ENCODE measurements at places on chromosomes 2 and 18.

- DNase-seq: no peak
Measured at GRCh38 chr2:222477962-222478608, 53.7 kb downstream of the SGPP2 start.

DNA sequence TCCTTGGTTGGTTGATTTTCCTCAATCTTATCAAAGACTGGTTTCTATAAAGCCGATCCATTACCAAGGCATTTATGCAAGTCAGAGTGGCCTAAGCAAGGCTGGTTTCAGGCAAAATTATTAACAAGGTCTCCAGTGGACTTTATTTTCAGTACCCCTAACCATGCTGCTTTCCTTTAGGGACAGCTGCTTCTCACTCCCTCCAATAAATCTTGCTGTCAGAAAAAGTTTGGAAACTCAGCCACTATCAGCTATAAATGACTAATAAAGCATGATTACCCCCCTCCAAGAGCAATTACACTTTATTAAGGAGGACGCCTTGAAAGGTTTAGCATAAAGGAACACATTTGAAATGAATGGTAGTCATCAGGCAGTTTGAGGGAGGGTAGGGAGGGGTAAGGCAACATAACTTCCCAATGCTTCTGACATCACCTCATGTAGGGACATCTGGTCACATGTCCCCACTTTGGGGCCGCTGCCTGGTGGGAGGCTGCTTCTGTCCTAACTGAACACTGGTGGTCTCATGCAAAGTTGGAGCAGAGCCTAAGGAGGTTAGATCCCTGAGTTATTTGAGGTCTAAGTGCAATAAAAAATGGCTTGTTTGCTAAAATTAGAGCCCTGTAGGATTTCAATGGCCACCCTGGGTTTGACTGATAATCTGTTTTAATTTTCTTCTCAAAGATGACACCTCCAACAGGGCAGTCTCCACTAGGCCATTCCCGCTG is 58.0 kb upstream of the TMEM178A start:
- DNase-seq: no peak

GRCh38 chr2:152580714-152581113 is 136.5 kb downstream of the PRPF40A start:
- DNase-seq: no peak

DNA sequence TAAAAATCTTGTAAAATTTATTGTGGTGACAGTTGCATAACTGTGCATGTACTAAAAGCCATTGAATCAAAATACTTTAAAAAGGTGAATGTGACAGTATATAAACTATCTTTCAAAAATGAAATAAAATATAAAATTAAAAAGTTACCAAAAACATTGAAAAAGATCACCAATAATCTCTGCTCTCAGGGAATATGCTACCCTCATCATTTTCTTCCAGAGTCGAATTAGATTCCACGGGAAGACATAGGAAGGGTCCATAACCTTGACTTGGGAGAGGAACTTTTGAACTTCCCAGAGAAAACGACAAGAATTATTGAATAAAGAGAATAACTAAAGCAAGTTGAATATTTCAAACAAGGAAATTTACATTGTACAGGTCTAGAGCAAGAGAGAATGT is 649.5 kb downstream of the NUP35 start:
- DNase-seq: no peak

DNA sequence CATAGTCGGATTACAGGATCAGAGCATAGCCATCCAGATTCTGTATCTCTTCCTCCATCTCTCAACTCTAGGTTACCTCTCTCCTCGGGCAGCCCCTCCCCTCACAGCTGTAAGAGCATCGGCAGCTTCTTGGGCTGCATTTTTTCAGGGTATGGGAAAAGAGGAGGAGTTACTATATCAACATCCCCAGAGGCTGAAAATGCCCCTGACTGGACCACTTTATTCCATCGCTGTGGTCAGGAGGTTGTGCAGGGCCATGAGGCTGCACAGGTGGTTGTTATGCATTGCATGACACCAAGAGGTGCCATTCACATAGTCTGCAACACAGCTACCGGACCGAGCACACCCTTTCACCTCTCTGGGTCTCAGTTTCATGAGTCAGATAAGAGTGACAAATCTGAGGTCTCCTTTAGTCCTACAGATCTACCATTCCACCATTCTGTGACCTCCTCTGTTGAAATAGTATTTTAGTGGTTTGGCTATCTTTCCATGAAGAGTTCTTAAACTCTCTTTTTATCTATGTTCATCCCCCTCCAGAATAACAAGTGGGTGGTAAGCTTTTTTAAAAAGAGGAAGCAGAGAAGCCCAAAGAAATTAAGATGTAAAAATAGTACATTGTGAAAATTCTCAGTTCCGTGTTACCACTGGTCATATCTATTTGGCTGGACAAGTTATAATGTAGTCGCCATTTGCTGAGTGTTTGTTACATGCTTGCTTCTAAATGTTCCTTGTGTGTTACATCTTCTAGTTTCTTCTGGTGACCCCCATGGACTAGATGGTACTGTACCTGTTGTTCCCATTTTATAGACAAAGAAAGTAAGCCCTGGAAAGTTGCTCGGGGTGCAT is 56.6 kb upstream of the SLC1A4 start:
- no peak for DNase-seq

GRCh38 chr2:23280401-23280800 is 104.6 kb upstream of the KLHL29 start:
- DNase-seq: no peak

DNA sequence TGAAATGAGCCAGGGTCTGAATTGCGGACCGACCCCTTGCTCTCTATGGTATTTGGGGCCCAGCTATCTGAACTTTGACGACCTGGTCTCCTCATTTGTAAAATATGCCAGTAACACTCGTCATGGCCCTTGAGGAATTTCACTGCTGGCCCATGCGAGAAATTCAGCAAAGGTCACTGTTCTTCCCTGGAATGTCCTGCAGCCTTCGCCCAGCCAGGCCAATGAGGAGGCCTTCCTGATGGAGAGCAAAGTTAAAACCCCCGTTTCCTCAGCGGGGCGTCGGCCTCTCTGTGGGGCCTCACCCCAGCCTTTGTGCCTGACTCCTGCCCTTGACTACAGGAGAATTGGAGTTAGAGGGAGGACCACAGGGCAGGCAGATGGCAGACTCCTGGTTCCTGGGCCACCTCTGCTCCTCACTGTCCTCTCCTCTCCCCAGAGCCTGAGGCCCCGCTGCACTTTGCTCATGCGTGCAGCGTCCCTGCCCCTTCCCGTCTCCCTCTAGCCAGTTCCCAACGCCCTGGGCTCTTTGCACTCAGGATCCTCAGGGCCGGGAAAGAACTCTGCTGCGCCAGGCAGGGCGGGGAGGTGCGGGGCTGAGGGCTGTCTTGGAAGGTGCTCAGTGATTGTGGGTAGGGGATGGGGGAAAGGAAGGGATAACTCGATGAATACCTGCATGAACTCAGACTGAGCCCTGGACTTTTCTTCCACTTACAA is 257.0 kb upstream of the RAB6C start:
- no peak for DNase-seq

- no peak for DNase-seq
Measured at GRCh38 chr2:58131191-58132011, 84.8 kb downstream of the VRK2 start.

DNA sequence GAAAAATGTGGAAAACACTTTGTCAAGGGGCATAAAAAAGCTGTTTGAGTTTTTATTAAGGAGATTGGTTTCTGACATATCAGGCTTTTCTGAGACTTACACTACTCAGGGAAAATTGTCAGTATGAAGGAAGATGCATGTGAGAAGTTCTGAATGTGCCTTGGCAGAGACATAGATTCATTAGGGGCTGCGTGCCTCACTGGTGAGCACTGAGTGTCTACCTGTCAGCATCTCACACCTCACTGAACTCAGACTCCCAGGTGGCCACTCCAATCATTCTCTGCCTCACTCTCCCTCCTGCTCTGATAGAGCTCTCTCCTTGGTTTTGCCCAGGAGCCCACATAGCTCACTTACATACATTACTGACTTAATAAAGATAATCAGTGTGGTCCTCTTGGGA is 372.6 kb downstream of the LRRTM4 start:
- no peak for DNase-seq

GRCh38 chr2:128299628-128300027 is 19.0 kb downstream of the HS6ST1 start:
- DNase-seq: no peak

- DNase-seq: peak; percentile 59
Measured at GRCh38 chr18:62526098-62527025, 3.5 kb downstream of the ZCCHC2 start.

DNA sequence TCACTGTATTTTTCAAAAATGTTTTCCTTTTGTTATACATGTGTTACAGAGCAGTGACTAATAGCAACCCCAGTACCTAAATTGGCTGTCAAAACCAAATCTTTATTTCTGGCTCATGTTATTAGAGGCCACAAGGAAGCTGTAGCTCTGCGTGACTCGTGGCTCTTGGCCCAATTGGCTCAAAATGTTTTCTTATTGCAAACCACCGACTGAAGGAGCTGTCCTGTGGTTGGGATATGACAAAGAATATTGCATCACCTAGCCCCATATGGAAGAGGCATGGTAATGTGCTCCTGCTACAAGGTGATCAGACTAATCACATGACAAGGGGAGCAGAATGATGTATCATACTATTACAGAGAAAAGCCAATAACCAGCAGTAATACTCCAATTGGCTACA is 1058.5 kb downstream of the CBLN2 start:
- DNase-seq: no peak

DNA sequence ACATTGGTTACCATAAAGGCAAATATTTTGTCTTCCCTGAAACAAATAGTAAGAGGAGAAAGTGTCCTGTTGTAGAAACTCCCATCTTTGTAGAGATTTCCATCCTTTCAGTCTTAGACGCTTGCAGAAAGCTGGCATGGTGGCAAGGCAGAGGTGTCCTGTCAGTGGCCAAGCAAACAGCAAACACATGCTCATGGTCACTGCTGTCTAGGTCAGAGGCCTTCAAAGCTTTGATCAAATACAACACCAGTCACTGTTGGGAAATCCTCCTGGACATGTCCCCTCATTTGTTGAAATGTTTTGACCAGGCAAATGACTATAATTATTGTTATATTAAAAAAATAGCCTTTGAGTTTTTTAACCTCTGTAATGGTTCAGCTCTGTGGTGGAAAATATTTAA is 55.1 kb downstream of the LTBP1 start:
- no peak for DNase-seq

DNA sequence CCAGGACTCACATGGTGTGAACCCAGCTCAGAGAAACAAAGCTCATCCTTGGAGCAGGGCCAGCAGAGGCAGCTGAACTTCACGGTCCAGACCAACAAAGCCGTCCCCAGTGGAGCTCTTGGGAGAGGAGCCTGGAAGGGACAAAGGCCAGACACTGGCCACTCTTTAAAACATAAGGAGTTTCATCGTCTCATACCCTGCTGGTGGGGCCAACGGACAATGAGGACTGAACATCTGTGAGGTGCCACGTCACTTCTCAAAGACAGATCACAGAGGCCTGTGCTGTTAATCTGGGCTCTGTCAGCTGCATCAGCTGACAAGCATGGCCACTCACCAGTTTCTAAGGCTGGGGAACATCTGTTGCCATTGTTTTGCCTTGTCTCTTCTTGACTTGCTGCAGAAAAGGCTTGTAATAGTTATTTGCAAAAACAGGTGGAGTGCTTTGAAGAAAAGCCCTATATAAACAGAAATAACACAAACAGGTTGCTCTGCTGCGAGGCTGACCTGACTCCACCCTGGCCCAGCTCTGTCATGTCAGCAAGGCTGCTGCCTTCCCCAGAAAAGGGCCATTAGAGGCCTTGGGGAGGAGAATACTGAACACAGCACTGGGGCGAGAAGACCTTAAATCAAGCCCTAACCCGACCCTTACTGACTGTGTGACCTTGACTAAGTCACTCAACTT is 68.1 kb upstream of the DAPL1 start:
- DNase-seq: no peak

DNA sequence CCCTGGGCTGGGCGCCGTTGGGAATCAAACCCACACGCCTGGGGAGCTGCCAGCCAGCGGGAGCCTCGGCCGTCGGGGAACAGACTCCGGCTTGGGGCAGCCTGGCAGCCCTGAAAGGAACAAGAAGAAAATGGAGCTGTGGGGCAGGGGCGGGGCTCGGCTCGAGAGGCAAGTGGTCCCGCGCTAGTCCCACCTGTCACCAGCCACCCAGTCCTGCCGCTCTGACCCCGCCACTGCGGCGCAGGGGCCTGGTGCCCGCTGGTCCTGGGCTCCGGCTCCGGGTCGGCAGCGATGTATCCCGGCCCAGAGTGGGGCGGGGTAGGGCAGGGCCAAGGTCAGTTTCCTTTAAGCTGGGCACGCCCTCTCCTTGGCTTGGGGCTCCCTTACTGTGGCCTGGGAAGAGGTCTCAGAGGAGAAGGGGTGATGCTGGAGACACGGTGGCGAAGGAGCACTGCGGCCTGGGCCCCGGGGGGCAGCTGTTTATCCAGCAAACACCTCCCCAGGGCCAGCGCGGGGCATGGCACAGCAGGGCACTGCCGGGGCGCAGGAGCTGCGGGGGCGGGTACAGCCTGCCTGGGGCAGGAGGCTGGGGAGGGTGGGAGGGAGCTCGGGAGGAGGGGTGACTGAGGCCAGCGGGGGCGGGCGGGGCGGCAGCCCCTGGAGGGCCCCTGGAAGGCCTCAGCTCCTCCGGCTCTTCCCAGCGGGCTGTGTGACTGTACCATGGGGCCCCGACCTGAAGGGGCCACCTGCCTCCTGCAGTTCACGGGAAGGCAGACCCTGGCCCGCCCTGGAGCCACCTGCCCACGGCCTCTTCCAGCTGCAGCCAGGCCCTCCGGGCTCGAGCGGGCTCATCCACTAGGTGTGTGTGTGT is 15.6 kb downstream of the ODC1 start:
- no peak for DNase-seq

DNA sequence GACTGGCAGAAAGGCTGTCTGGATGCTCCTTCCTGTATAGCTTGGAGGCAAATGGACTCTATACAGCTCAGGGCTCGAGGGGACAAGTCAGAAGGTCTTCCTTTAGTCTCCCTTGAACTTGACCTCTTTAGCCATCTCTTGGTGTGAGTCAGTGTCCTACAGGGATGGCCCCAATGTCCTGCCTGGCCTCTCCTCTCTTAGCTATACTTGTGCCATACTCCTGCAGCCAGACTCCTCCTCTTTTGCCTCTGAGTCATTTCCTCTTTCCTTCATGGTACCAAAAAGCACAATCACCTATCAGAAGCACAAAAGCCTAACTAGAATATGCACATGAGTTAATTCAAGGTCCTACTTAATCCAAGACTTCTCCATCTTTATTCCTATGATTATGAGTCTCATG is 112.7 kb downstream of the XRCC5 start:
- DNase-seq: no peak

DNA sequence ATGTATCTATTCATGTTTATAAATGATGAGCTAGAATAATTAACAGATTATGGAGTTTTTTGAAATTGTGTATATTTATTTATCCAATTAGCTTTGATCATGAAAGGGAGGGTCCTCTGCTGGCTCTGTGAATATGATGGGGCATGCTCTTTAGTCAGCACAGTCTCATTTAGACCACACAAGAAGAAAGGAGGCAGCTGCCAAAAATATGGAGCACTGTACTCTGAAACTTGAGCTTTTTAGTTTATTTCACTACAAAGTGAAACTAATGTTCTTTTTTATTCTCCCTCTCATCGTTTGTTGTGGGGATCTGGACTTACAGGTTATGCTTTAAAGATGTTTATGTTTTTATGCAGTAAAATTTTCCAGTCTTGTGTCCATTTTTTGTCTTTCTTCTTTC is 266.9 kb upstream of the GULP1 start:
- no peak for DNase-seq

- no peak for DNase-seq
Measured at GRCh38 chr2:178327516-178327915, 123.5 kb downstream of the PRKRA start.

Data from T follicular helper cell (primary cell).